Activated naive CD4-positive, alpha-beta T cell (primary cell): ENCODE measurements at places on chromosomes 3 and 15.

DNA sequence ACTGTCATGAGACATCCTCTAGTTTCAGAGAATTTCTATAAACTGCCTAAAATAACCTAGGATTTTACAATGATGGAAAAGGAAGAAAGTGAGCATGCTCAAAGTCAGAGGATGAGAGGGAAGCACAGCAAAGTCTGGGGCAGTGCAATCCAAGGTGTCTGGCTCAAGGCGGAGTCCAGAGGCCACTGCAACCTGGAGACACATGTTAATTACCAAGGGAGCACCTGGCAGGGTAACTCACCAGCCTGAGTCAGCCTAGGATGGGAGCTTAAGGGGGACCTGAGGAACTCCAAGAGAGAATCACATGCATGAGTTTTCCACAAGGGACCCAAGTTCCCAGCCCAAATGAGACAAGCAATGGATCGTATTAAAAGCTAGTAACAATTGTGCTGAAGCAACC is 49.8 kb downstream of the PLD1 start:
- DNase-seq = no peak

- no peak for DNase-seq
Observed at GRCh38 chr3:50447290-50447840, 56.1 kb downstream of the CACNA2D2 start.

DNA sequence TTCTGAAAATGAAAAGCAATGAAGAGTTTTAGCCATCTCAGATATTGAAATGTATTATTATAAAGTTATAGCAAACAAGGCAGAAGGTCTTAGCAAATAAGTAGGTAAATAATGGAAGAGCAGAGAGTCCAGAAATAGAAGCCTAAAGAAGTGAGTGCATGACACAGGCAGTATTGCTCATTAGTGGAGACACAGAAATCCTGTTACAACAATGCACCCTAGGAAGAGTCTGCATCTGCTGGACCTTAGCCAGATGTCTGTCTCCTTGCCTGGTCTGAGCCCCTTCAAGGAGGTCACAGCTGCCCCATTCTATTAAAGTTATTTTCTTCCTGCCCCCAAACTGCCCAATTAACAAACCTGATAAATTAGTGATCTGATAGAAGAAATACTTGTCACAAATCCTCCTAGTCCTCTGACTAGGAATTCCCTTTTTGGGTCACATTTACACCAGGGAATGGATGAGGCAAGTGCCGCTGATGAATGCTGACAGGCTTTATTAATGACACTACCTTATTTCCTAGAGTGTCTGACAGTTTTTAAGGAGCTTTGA is 51.9 kb downstream of the HOMER2 start:
- no peak for DNase-seq

- no peak for DNase-seq
Observed at GRCh38 chr3:32646761-32647160, 38.2 kb upstream of the CNOT10 start.

DNA sequence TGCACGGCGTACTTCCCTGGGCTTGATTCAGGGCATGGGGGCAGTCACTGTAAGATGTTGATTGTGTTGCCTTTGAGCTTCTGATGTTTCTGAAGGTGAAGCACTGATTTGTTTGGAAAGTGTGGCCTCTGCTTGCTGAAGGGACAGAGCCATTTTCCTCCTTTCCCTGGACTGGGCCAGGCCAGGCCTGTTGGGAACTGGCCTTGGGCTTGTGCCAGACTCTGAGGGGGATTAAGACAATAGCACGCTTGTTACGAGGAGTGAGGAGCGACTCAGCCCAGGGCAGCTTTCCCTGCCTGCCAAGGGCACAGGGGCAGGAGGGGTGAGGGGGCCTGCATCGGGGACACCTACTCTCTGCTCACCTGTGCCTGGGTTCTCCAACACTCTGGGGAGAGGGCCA is 42.9 kb downstream of the LINGO1 start:
- no peak for DNase-seq

GRCh38 chr3:79392479-79392878 is 375.3 kb downstream of the ROBO1 start:
- no peak for DNase-seq

GRCh38 chr3:71305231-71306206 is 278.0 kb downstream of the FOXP1 start:
- no peak for DNase-seq

DNA sequence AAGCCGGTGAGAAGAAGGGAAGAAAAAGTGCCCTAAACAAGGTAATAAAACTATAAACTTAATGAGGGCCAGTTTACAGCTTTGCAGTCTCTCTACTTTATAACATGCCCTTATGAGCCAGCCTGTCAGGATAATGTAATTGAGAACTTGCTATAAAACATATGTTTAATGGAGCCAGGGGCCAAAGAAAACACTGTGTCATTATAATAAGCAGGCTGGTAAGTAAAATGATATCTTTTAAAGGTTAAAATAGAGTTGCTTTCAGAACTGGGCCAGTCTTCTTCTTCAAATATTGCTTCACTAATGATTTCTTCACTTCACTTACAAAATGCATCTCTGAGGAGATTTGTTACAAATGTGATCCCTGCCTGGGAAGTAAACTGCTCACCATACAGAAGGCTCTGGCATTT is 192.5 kb downstream of the SHOX2 start:
- no peak for DNase-seq

GRCh38 chr3:169744366-169745054 is 20.4 kb downstream of the TERC start:
- no peak for DNase-seq

DNA sequence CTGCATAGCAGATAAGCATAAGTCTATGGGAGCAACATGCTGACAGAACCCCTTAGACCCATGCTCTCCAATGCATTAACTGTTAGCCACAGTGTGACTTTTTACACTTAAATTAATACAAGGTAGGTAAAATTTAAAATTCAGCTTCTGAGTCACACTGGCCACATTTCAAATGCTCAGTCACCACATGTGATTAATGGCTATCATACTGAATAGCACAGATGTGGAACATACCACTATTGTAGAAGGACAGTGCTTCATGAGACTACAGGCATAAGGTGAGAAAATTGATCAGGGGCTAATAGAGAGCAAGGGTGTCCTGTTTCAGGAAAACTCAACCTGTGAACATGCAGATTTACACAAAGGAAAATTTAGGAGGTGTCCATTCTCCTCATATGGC is 357.0 kb upstream of the SEMA6D start:
- no peak for DNase-seq

DNA sequence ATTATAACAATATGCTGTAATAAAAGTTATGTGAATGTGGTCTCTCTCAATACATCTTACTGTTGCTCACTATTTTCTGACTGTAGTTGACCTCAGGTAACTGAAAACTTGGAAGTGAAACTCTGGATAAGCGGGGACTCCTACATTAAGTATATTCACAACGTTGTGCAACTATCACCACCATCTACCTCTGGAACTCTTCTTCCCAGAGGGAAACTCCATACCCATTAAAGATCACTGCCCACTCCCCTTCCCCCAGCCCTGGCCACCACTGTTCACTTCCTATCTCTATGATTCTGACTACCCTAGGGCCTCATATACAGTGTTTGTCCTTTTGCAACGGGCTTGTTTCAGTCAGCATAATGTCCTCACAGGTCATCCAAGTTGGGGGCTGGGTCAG is 20.7 kb downstream of the SLCO3A1 start:
- no peak for DNase-seq

DNA sequence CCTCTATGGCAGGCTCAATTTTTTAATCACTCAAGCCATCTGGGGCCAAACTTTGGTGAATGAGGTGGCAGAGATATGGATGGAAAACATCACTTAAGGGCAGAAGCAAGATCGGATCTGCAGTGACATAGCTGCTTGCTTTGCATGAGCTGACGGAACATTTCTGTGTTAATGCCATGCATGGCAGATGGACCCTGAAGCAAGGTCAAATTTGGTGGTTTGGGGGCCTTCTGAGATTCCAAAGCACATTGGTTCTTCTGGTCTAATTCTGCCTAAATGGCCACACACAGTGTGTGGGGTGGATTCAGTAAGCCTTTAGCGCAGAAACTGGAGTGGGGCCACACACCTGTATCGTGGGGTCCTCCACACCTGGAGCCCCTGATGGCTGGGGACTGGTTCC is 38.3 kb upstream of the BCL2L10 start:
- no peak for DNase-seq

DNA sequence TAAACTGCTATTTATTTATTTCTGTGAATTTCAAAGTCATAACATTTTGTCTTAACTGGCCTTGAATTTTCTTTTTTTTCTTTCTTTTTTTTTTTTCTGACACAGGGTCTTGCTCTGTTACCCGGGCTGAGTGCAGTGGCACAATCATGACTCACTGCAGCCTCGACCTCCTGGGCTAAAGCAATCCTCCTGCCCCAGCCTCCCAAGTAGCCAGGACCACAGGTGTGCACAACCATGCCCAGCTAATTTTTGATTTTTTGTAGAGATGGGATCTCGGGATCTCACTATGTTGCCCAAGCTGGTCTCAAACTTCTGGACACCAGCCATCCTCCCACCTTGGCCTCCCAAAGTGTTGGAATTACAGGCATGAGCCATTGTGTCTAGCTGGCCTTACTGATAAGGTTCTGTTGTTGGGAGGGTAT is 77.4 kb upstream of the TNFSF10 start:
- DNase-seq = no peak

DNA sequence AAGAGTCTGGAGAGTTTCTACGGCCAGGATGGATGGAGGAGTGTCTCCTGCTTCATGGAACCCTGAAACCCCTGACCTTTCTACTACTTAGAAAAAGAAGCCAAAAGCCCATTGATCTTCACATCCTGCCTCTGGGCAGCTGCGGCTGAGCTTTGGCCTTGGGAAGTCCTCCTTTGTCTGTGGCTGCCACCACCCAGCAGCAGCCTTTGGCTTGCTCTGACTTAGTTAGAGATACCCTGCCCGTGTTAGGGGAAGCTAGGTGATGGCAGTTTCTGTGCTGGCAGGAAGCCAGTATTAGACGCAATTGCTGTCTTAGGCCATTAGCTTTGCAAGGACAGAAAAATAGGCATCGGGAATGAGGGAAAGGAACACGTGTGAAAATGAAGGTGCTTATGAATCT is 18.8 kb downstream of the APH1B start:
- DNase-seq = no peak

DNA sequence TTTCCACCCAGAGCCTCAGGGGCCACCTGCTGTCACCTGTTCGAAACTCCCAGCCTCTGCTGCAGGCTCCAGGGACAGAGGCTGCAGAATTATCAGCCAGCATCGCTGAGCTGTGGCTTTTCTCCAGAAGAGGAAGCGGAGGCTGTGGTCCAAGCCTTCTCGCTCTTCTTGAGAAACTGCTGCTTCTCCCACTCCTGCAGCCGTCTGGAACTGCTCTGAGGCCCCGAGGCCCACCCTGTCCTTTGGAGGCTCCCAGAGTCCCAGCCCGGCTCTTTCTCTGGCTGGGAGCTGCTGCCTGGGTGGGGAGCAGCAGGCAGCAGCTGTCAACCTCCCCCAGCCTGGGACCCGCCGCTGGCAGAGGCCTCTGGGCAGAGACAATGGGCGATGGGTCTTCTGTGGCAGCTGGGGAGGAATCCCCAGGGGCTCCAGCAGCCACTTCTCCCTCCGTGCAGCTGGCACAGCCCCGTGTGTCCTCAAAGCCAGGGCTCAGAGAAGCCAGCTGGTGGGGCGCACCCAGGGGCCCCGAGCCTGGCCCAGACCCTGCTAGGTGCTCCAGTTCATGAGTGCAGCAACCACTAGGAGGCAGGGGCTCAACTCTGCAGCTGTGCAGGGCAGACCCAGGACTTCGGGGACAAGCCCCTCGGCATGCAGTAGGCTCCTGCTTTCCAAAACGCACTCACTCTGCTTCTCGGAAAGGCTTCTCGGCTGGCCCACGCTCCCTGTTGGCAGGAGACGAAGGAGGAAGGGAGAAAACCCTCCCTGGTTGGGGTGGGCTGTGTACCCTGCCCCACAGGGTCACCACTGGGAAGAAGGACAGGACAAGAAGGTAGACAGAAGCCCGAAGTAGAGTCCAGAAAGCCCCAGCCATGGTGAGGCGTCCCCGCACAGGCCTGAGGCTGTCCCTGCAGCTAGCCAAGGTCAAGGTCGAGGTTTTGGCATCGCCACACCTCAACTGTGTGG is 49.9 kb upstream of the FURIN start:
- peak; percentile 8 for DNase-seq

DNA sequence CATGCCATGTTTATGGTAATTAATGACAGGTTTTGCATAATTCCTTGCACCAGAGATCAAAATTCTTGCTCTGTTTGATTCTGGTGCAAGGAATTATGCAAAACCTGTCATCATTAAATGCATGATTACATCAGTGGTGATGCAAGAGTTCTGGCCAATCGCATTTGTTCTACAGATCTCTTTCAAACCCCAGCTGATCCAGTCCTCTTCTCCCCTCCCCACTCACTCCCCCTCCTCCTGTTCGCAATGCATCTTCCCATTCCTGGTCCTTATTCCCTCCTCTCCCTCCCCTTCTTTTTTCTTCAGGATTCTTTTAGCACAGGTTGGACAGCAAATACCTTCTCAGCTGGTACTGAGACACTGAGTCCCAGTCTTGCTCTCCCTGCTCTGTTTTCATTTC is 82.1 kb downstream of the GABRB3 start:
- DNase-seq = no peak

GRCh38 chr15:52505151-52505550 is 23.5 kb downstream of the MYO5A start:
- no peak for DNase-seq

GRCh38 chr3:136434429-136434828 is 184.3 kb downstream of the PCCB start:
- DNase-seq = no peak

- no peak for DNase-seq
Observed at GRCh38 chr3:22713936-22714335, 489.2 kb upstream of the UBE2E2 start.

DNA sequence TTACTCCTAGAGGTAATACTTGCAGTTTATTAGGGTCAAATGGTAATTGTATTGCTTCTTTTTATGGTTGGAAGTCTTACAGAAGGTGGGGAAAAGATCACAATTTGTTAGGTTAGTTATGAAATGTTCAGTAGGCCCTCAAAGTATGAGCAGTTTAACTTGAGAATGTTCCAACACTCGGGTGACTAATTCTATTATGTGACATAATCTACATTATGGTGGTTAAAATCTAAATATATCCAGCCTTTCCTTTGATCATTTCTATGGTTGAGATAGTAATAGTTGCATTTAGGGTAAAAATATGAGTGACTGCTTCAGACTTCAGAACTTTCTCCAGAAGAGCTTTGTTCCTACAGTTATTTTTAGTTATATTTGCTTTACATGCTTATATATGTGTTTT is 19.6 kb upstream of the FBXO22 start:
- no peak for DNase-seq

DNA sequence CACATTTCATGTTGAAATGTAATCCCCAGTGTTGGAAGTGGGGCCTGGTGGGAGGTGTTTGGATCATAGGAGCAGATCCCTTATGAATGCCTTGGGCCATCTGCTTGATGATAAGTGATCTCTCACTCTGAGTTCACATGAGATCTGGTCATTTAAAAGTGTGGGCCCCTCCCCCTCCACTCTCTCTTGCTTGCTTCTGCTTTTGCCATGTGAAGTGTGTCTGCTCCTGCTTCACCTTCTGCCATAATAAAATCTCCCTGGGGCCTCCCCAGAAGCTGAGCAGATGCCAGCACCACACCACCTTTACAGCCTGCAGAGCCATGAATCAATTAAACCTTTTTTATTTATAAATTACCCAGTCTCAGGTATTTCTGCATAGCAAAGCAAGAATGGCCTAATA is 14.2 kb upstream of the CD200R1L start:
- DNase-seq = no peak
